Fibroblast of lung (primary cell): ENCODE measurements at places on chromosomes 4 and X. TPM values are rescaled to one million over a fixed set of nuclear protein-coding genes. Genes with fewer than 3 reads are reported as not detected.

PDGFC gene
- polyA plus RNA-seq, result 43.4 and 55.3 TPM in 2 replicates

PCSK1N gene
- polyA plus RNA-seq, result 0.08 TPM in 1 of 2 replicates, not detected in the other

HOPX gene
- polyA plus RNA-seq, result 2.4 and 9.6 TPM in 2 replicates

MAGEA10 gene
- not detected in 2 replicates for polyA plus RNA-seq

HTRA3 gene
- 1.0 and 3.5 TPM in 2 replicates for polyA plus RNA-seq

FRMPD3 gene
- 0.03 and 0.05 TPM in 2 replicates for polyA plus RNA-seq

RAI2 gene
- polyA plus RNA-seq, result 0.91 and 4.3 TPM in 2 replicates

F9 gene
- polyA plus RNA-seq, result not detected in 2 replicates

H2BW2 gene
- polyA plus RNA-seq, result not detected in 2 replicates

GLRB gene
- polyA plus RNA-seq, result 10.3 and 10.4 TPM in 2 replicates

CXCL5 gene
- polyA plus RNA-seq, result 0.24 and 0.58 TPM in 2 replicates

CXCL3 gene
- 0.51 and 1.9 TPM in 2 replicates for polyA plus RNA-seq

MAGEA4 gene
- not detected in 2 replicates for polyA plus RNA-seq
